ENCODE measurements at places on chromosomes 2 and 18. TPM values are rescaled to one million over a fixed set of nuclear protein-coding genes. Genes with fewer than 3 reads are reported as not detected.

WNT6 gene
- total RNA-seq = 0.84 TPM

DNA sequence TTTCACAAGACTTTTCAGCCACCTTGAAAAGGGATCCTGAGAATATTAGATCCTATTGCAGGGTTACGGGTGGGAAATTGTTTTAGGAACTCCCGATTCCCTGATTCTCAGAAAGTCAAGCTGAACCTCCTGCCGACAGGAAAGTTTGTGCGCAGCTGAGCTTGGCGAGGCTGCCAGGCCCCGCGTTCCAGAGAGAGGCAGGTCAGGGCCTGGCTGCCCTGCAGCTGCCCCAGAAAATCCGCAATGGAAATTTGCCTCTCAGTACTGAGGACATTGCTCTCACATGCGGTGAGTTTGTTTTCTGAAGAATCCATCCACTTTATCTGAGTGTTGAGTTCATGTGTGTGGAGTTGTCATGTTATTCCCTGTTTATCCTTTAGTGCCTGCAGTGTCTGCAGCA, 144.2 kb downstream of the RTP5 start:
- H3K27me3 ChIP-seq = no peaks in the 10 kb centered on the region
- H3K4me3 ChIP-seq = no peak overlapping the region

- no peaks in the 10 kb centered on the region for H3K4me1 ChIP-seq
- H3K4me3 ChIP-seq = no peak overlapping the region
- no peak overlapping the region for H3K27ac ChIP-seq
- DNase-seq = no peak
- H3K36me3 ChIP-seq = no peaks in the 10 kb centered on the region
- no peaks in the 10 kb centered on the region for H3K27me3 ChIP-seq
Observed at GRCh38 chr2:183868707-183869106, 729.6 kb upstream of the ZNF804A start.

SCN1A gene
- total RNA-seq = not detected

- H3K4me3 ChIP-seq = no peak overlapping the region
- no peaks in the 10 kb centered on the region for H3K36me3 ChIP-seq
- H3K27me3 ChIP-seq = no peaks in the 10 kb centered on the region
- DNase-seq = no peak
- no peaks in the 10 kb centered on the region for H3K4me1 ChIP-seq
Observed at GRCh38 chr18:43627848-43628530, 350.7 kb upstream of the SYT4 start.

Data from B cell (primary cell).